ENCODE measurements at places on chromosomes 1 and 21. TPM values are rescaled to one million over a fixed set of nuclear protein-coding genes. Genes with fewer than 3 reads are reported as not detected.

The FMN2 gene
- total RNA-seq, result 64.4 TPM

The DMRTA2 gene
- 3.2 TPM for total RNA-seq

The SPOCD1 gene
- not detected for total RNA-seq

The DPT gene
- total RNA-seq, result 0.49 TPM

The HSD3B2 gene
- not detected for total RNA-seq

The ETV3L gene
- not detected for total RNA-seq

The SPRR5 gene
- not detected for total RNA-seq

The MATN1 gene
- total RNA-seq, result under 0.01 TPM

The OR10K2 gene
- total RNA-seq, result not detected

The PSMB4 gene
- 168 TPM for total RNA-seq

The UBL4B gene
- total RNA-seq, result 0.25 TPM

The PRAMEF4 gene
- not detected for total RNA-seq

The LINGO4 gene
- not detected for total RNA-seq

The FTCD gene
- total RNA-seq, result 0.98 TPM

The AUNIP gene
- total RNA-seq, result 0.98 TPM

The CLDN14 gene
- total RNA-seq, result not detected

The INTS7 gene
- 32.7 TPM for total RNA-seq

The GNG4 gene
- 46.7 TPM for total RNA-seq

The CDCA8 gene
- total RNA-seq, result 1.2 TPM

The OR2T33 gene
- not detected for total RNA-seq

The SGIP1 gene
- 78.2 TPM for total RNA-seq

The KRTAP21-2 gene
- not detected for total RNA-seq

The CGN gene
- total RNA-seq, result 1.7 TPM

The TTC3 gene
- total RNA-seq, result 832 TPM

The CELA3A gene
- total RNA-seq, result not detected

The ALDH4A1 gene
- total RNA-seq, result 4.9 TPM

The CRB1 gene
- 21.6 TPM for total RNA-seq

The TIAM1 gene
- total RNA-seq, result 24.3 TPM

The INSRR gene
- 0.25 TPM for total RNA-seq

The DCST1 gene
- total RNA-seq, result 0.25 TPM

The DNASE2B gene
- total RNA-seq, result not detected

The EPHA8 gene
- total RNA-seq, result 1.2 TPM

The TATDN3 gene
- total RNA-seq, result 18.4 TPM

The ATP8B2 gene
- 18.2 TPM for total RNA-seq

The SYDE2 gene
- total RNA-seq, result 8.4 TPM

The SPRR2A gene
- total RNA-seq, result not detected

The GJA8 gene
- total RNA-seq, result not detected

Measured in temporal lobe (tissue), 4 donors.